ENCODE measurements at places on chromosomes 7 and 10.

GRCh38 chr7:28840592-28840995, 117.5 kb downstream of the TRIL start:
- no peak for DNase-seq

DNA sequence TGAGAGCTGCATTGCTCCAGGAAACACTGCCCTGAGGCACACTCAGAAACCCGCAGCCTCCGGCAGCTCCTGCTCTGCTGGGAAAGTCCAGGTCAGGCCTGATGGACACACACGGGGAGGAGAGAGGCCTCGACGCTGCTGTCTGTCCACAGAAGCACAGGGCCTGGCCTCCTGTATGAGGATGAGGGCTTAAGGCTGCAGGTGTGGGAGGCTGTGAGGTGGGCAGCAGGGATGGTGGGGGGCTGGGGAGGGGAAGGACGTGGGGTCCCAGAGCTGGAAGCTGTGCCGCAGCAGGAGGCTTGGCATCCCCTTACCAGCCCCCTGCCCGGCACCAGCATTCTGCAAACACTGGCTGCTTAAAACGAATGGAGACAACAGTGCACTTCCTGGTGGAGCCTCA, 186.2 kb downstream of the DNAJB6 start:
- no peak for DNase-seq

GRCh38 chr7:89661876-89662275, 492.4 kb upstream of the STEAP1 start:
- no peak for DNase-seq

- no peak for DNase-seq
Observed at GRCh38 chr7:2757361-2757903, 69.4 kb downstream of the AMZ1 start.

- no peak for DNase-seq
Observed at GRCh38 chr7:133290041-133290440, 37.2 kb downstream of the EXOC4 start.

GRCh38 chr10:67883710-67884312, 645 bp upstream of the SIRT1 start:
- peak; percentile 13 for DNase-seq

GRCh38 chr7:46839651-46840050, 742.3 kb downstream of the TNS3 start:
- no peak for DNase-seq

- no peak for DNase-seq
Observed at GRCh38 chr7:16754856-16755317, 1.3 kb downstream of the TSPAN13 start.

GRCh38 chr10:128092454-128092853, 33.8 kb downstream of the MKI67 start:
- DNase-seq, result no peak

- no peak for DNase-seq
Observed at GRCh38 chr7:51666266-51666665, 349.7 kb upstream of the COBL start.

GRCh38 chr7:134353411-134353810, 36.7 kb upstream of the SLC35B4 start:
- no peak for DNase-seq

GRCh38 chr10:22764639-22765038, 50.3 kb upstream of the PIP4K2A start:
- DNase-seq, result no peak

GRCh38 chr10:92847202-92847864, 987 bp upstream of the EXOC6 start:
- no peak for DNase-seq

DNA sequence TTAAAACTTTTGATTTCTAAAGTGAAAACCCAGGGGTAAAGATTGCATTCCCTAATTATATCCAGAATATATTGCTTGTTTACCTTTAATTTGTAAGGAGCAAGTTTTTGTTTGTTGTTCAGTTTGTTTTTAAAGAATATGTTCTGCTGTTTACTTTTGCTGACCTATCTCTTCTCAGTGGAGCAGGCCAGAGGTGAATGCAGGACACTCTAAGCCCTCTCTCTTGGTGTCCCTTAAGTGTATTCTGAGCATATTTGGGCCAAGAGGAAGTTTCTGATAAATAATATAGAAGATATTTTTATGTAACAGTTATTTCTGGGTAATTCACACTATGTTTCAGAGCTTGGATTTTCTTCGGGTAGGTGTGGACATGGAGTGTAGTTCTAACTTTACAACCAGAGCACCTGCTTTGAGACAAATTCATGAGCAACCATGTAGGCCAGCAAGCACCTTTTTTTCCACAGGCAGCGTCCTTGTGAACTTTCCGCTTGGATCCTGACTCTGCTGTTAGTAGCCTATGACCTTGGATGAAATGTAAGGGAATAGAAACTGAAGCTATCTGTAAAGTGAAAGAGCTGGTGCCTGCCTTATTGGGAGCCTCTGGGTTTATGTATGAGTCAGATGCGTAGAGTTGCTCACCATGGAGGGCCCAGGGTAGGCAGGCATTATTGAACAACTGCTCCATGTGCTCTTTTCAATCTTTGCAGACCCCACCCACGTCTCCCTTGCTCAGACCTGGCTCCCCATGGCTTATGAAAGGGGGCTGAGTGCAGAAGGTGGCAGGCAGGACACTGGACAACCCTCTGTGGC, 16.1 kb downstream of the OGDH start:
- DNase-seq, result no peak

- no peak for DNase-seq
Observed at GRCh38 chr7:140881507-140882228, 43.1 kb downstream of the BRAF start.

GRCh38 chr7:112149734-112150133, 56.5 kb downstream of the DOCK4 start:
- no peak for DNase-seq
